Activated T-cell treated with anti-CD3 and anti-CD28 coated beads, Interleukin-2, amount 50 U/mL, for 72 hours (primary cell): ENCODE measurements at places on chromosomes 13 and 19.

GRCh38 chr13:102879793-102880499 lies 34.1 kb downstream of the ERCC5 start:
- DNase-seq = no peak

DNA sequence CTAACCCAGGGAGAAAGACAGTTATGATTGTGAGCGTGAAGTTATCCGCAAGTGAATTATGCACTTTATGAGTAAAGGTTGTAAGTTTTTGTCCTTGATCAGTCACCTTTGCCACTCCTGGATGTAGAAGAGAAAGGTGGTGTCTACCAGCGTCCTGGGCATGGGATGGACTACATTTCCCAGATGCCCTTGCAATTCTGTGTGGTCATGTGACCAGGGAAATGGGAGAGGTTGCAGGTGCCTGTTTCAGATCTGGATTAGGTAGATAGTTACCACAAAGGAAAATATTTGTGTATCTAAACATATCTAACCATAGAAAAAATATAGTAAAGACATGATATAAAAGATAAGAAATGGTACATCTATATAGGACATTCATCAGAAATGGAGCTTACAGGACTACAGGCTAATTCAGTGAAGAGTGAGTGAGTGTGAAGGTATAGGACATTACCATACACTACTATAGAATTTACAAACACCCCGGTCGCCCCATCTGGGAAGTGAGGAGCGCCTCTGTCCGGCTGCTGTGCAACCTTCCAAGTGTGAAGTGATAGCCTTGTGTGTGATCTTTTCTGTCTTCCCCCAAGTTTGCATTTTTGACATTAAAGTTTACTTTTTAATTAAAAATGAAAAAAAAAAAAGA lies 51.6 kb upstream of the CACNA1A start:
- DNase-seq = no peak

- no peak for DNase-seq
These were observed 2.9 kb downstream of the FCER2 start for GRCh38 chr19:7699003-7699402.

- no peak for DNase-seq
These were observed 14.4 kb upstream of the ZNF442 start for GRCh38 chr19:12379732-12380443.

GRCh38 chr13:77919246-77919920 lies 752 bp upstream of the EDNRB start:
- peak; percentile 4 for DNase-seq

DNA sequence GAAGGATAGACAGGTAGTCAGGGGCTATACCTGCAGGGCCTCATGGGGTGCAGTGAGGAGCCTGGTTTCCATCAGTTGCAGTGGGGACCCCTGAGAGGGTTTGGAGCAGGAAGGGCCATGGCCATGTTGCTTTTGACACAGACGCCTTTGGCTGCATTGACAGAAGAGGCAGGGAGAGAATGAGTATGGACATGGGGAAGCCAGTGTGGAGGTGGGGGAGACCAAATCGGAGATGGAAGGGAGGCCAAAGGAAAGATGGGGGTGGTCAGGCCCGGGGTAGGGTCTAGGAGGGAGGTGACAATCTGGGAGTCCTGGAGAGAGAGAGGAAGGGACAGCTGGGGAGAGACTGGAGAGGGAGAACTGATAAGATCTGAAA lies 1.3 kb downstream of the HSD11B1L start:
- DNase-seq = no peak

GRCh38 chr13:84263354-84264069 lies 381.2 kb upstream of the SLITRK1 start:
- no peak for DNase-seq

- DNase-seq = no peak
These were observed 729 bp downstream of the STK11 start for GRCh38 chr19:1206150-1206863.
